ENCODE measurements at places on chromosomes 1 and 21.
A peak's percentile ranks its signal among the peaks of the same experiment; 100 is the strongest.

DNA sequence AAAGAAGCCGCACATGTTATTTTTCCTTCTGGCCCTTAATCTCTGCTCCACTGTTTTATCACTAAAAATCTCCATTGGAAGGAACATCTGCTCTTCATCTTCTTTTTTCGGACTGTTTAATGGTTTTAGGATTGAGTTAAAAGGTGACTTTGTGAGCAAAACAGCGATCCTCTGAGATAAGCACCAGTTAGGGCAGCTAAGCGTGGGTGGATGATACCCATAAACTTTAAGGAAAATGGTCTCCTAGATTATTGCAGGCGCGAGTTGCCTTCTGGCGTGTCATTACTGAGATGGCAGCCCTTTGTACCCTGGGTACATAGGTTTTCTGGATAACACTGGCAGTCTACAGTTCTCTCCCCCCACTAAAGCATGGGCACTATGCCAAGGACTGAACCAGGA lies 44.0 kb upstream of the HMGB4 start:
- DNase-seq, result no peak

DNA sequence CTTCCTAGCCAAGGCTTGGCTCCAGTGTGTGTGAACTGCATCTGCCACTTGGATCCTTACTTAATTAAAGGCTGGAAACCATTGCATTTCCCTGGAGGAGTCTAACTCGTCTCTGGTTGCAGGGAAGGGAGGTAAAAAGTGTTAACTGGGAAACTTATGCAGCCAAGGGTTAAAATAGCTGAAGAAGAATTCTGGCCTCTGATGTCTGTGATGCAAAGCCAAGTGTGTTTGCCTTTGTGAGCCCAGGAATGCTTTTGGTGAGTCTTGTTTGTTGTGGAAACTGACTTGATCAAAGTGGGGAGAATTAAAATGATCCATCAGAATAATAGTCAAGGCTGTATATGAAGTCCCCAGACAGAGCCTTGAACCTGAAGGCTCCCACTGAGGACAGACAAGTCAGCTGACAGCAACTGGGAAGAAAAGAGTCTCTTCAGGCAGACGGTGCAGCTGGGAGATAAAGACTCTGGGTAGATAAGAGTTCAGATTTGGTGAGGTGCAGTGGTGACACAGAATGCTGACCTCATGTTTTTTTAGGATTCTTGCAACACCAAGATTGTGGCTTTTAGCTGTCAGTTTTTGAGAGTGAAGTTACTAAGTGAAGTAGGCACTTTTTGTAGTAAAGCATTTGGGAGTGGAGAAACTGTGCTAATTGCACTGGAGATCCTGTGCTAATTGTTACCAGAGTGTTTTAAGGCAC lies 59.5 kb upstream of the WLS start:
- DNase-seq, result no peak

DNA sequence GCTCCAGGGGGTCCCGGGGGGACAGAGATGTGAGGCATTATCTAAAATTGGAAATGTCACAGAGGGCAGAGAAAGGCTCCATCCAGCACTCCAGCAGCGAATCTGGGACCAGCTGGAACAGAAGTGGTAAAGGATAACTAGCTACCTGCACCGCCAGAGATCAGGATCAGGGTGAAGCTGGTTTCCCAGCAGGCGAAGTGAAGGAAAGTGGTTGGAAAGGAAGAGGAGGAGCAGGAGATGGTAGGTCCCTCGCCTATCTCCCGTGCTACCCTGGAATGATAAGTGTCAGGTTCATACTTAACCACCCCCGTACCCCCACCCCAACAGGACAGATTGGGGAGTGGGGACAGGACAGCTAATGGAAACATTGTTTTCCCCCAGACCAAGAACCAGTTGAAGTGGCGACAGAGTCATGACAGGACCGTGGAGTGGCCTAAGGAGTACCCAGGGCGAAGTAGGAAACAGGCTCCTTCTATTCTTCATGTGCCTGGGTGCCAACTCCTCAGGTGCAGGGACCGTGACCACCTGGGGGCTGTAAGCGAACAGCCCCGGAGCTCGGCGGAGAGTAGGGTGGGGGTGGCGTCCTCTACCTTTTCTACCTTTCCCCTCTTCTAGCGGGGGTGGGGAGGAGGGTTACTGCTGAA lies 717 bp downstream of the B4GALT3 start:
- no peak for DNase-seq

- peak; percentile 47 for DNase-seq
These were observed 33.1 kb downstream of the ZMYND12 start for GRCh38 chr1:42422737-42423136.

GRCh38 chr1:24694380-24694843 lies 50.8 kb upstream of the CLIC4 start:
- peak; percentile 42 for DNase-seq

DNA sequence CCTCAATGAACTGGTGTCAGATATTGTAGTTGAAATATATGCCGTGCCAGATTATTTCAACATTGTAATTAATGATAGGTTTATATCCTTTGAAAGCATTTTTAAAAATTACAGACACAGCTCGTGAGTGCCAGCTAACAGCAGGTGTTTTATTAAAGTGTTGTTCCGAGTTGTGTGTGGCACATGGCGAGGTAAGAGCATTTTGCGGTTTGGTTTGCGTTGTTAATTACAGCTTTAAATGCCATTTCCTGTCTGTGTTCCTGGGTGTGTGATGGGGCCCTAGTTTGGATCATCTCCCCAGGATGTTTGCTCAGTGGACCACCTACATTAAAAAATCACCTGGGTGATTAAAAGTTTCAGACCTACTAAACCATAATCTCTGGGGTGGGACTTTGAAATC lies 97.4 kb downstream of the PRDM2 start:
- DNase-seq, result peak; percentile 73

DNA sequence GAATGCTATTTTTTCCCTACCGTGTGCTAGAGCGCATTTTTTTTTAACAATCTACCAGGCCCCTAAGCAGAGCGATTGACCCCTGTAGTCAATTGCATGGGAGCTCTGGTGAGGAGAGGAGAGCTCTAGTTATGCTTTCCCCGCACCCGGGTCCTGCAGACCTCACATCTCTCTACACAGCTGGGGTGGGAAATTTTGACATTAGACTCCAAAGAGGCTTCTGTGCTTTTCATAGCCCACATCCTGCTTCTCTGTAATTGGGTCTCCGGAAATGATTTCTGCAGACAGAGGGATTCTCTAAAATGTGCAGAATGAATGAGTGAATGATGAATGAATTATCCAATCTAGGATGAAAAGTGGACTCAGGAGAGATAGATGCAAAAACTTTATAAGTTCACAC lies 41.5 kb upstream of the DUSP10 start:
- DNase-seq, result no peak

DNA sequence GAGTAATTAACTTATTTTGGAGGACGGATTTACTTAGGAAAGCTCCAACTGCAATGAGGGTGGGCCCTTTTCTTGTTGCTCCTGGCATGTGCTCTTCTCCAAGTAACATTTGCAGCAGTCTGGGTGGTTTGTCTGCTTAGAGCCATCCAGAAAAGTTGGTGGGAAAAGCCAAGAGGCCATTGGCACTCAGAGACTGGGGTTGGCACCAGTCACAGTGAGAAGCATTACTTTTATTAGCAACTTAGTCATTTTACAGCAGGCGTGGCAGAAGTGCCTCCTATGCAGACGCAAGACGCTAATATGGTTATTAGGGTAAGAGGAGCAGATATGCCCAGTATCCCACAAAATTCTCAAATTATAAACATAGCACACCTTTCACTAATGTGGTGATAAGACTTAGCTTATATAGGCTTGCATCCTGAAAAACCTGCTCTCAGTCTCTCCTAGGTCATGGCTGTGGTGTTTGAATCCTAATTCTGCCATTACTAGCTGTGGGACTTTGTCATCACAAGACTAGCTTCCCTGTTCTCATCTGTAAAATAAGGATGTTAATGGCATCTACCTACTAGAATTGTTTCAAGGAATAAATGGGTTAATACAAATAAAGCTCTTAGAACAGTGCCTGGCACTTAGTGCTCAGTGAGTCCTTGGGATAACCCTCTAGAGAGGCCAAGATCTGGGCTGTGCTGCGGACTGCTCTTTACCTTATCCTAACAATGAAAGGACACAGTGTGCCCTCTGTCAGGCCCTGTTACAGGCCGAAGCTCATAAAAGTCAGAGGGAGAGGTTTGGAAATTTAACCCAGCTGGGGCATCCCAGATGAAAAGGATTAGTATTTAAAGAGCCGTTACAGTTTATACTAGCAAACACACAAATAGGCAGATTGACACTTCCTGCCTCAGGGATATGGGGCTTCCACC lies 154.6 kb downstream of the ROR1 start:
- no peak for DNase-seq

GRCh38 chr1:161185732-161186311 lies 8.5 kb upstream of the B4GALT3 start:
- DNase-seq, result no peak

DNA sequence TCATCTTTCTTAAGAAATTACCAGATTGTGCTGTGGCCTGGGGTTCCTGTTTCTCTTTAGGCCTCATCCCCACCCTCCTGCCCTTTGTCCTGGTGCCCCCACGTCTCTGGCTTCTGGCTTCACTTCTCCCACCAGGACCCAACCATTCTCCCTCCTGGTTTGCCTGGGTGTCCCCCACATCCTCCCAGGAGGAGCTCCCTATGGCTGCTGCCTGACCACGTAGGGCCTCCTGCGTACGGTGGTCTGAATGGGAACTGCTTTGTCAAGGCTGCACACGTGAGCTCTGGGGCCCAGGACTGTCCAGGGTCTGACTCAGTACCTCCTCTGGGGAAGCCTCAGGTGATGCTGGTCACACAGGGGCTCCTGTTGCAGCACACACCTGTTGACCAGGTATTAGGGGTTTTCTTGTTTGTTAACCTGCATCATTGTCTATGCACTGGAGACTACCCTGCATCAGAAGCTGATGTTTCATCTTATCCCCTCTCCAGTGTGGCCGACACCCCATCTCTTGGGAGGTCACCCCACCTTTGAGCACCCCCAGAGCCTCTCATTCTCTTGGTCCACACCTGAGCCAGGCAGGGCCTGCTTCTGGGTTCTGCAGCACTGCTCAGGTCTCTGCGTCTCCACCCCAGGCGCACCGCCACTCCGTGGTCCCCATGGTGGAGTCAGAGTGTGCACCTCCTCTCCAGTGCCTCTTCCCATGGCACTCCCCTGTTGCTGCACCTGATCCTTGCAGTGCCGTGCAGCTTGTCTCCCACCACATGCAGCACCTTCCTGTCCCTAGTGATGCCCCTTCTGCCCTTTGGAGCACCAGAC lies 65.8 kb downstream of the S100B start:
- no peak for DNase-seq

- DNase-seq, result no peak
These were observed 52.4 kb downstream of the TMEM53 start for GRCh38 chr1:44621841-44622286.

DNA sequence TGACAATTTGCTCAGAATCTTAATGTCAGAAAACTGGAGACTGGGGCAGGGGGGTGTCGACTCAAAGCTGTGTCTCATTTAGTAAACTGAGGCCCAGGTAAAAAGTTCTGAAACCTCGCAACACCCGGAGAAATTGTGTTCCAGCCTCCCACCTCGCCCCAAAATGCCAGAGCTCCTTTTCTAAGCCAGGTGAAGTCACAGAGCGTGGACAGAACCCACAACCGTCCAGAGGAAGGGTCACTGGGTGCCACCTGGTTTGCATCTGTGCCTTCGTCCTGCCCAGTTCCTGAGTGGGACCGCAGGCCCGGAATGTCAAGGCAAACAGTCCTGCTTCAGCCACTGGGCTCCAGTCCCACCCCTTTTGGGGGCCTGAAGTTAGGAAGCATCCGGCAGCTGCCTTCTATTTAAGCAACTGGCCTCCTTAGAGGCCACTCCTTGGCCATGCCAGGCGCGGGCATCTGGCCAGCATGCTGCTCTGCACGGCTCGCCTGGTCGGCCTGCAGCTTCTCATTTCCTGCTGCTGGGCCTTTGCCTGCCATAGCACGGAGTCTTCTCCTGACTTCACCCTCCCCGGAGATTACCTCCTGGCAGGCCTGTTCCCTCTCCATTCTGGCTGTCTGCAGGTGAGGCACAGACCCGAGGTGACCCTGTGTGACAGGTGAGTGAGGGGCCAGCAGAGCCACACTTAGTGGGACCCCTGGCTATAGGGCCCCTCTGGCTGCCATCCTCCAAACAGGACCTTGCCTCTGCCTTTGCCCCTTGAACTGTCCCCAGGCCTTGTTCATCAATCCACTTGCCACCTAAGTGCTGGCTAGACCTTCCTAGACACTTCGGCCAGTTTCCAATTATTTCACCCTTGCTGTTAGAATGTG lies at the start of gene TAS1R1:
Gene TAS1R1, plus strand, starts transcription at position 401 of the 872 bp plus-strand sequence. Its CDS starts 67 bp downstream, at position 468.
- DNase-seq, result no peak

GRCh38 chr1:1943834-1944570 lies 24.9 kb upstream of the TMEM52 start:
- DNase-seq, result peak; percentile 5

DNA sequence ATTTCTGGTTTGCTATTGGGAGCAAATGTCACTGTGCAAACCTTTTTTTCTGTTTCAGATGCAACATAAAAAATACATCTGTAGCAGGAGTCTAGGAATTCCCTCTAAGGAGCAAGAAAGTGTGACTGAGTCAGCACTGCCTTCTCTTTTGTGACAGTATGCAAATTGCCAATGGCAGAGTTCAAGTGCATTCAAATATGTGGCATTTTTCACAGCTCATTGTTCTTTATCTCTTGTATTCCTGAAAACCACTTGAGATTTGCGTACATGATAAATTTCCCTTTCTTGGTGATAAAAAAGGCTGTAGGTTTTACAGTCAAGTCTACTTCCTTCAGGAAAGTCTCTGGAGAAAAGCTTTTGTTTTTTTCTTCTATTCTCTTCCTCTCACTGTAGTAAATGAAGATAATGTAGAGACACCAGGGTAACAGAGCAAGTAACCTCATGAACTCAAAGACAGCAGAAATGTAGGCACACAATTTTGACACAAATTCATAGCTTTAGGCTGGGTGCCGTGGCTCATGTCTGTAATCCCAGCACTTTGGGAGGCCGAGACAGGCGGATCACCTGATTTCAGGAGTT lies 129.7 kb upstream of the L1TD1 start:
- DNase-seq, result no peak

GRCh38 chr1:206467915-206468314 lies 2.4 kb upstream of the IKBKE start:
- DNase-seq, result no peak

- DNase-seq, result no peak
These were observed 259.8 kb downstream of the LMO4 start for GRCh38 chr1:87588495-87588894.

GRCh38 chr21:46634966-46635323 lies 529 bp upstream of the PRMT2 start:
- DNase-seq, result peak; percentile 67

DNA sequence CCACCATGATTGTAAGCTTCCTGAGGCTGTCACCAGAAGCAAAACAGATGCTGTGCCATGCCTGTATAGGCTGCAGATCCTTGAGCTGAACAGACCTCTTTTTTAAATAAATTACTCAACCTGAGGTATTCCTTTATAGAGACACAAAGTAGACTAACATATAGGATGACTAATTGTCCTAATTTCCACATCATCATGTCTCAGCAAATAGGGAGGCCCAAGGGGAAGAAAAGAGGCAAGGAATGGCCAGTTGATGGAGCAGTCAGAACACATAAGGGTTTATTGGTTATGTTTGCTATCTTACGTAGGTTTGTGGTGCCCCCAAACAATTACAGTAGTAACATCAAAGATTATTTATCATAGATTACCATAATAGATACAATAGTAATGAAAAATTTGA lies 126.2 kb downstream of the RASAL2 start:
- no peak for DNase-seq

- DNase-seq, result no peak
These were observed 126.1 kb downstream of the TRIM33 start for GRCh38 chr1:114384922-114385321.

GRCh38 chr21:37245151-37245550 lies 22.0 kb downstream of the VPS26C start:
- DNase-seq, result no peak

- DNase-seq, result no peak
These were observed 213.5 kb downstream of the ZC3H11B start for GRCh38 chr1:219399446-219399845.

GRCh38 chr1:204846546-204846945 lies 24.1 kb upstream of the NFASC start:
- DNase-seq, result peak; percentile 12
